NCI-H345 (cell line): ENCODE measurements at places on chromosomes 1 and 21.
A peak's percentile ranks its signal among the peaks of the same experiment; 100 is the strongest.

DNA sequence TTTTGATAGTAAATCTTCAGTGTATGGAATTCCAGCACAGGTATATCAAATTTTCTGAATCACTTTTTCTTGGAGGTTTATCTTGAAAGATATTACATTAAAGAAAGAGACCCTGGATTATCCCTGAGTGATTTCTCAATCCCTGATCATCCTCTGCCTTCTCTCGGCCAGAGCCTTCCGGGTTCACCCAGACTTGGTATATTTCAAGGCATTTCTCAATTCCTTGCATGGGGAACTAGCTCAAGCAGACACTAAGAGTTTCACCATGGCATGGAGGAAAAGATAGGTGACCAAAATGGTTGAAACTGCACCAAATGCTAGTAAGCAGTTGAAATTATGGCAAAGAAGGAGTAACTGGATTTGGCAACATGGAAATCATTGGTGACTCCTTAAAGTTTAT, 5.7 kb downstream of the VAMP4 start:
- DNase-seq: no peak

GRCh38 chr1:113872219-113872935, 865 bp upstream of the PTPN22 start:
- no peak for DNase-seq

DNA sequence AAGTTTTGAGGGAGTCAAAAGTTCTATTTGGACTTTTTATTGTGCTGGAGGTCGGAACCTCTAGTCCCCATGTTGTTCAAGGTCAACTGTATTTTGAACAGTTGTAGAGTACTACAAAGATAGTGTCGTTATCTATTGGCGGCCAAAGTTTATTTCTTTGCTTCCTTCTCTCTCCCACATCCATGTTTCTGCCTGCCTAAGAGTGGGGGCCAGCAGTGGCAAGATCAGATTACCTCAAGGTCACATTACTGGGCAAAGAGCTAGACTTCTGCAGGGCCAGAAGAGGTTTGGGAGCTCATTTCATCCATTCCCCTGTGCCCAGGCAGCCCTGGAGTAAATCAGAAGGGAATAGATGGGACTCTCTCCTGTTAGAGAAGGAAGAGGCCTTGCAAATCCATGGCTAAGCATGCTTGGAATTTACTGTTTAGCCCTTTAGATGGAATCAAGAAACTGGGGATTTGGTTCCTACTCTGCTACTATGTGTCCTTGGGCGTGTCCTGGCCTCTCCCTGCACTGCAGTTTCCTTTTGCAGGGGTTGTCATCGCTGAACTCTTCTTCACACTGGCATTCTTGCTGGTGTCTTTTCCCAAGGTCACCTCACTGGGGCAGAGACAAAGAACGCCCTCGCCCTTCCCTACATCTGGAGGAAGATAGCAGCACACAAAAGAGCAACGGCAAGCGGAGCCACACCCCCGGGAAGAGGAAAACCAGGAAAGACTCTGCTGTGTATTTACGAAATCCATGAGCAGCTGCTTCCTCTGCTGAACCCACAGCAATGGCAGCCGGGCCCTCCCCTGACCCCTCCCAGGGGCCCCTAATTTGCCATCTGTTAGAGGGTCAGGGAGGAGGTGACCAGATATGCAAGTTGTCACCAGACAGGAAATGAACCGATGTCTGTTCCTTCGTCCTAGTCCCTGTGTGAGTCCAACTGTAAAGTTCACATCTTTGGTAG, 73.3 kb downstream of the PLPP3 start:
- no peak for DNase-seq

- no peak for DNase-seq
These were observed 48.2 kb upstream of the TNFSF4 start for GRCh38 chr1:173255214-173255813.

- no peak for DNase-seq
These were observed 94.0 kb upstream of the RAB3GAP2 start for GRCh38 chr1:220366269-220366668.

GRCh38 chr1:3459051-3459908, 4.8 kb downstream of the ARHGEF16 start:
- DNase-seq: no peak

DNA sequence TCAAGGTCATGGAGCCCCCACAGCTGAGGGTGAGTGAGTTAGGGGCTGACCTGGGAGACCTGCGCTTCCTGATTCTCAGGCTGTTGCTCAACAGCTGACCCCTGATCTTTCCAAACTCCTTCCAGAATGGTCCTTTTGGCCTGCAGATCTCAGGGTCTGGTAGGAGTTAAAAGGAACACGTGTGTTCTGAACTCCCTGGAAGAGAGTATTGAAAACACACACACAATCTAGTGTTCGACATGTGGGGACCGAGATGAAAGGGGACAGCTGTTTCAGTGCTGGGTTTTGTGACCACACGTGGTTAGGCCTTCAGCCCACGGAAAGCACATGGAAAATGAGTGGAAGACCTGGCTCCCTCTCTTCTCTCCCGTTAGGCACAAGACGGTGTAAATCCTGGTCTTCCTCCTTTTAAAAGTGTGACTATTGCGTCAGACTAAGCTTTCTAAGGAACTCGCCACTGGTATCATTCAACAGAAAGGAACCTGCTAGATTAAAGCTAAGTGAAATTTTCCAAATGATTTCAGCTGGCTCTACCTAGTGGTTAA, 49.6 kb downstream of the RUNX1 start:
- no peak for DNase-seq

GRCh38 chr1:162882248-162882674, 21.3 kb upstream of the CCDC190 start:
- DNase-seq: no peak

- DNase-seq: no peak
These were observed 630 bp upstream of the LHX9 start for GRCh38 chr1:197916500-197916983.

DNA sequence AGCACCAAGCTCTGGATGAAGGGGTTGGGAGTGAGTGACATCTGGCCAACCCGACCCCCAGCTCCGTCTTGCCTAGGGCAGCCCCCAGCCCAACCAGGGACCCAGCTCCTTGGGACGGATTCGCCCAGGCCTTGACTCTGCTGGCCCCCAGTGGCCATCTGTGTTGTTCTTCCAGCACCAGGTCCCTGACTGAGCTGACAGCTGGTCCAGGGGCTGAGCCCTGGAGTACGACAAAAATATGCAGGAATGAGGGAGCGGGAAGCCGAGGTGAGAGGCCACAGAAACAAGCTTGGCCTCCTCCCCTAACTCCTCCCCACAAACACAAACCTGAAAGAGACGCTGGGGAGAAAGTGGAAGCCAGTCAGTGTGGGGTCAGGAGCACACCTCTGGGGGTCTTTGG, 55.0 kb upstream of the PAX7 start:
- DNase-seq: peak; percentile 1

- no peak for DNase-seq
These were observed 5.8 kb downstream of the LRRC8D start for GRCh38 chr1:89826594-89826993.

DNA sequence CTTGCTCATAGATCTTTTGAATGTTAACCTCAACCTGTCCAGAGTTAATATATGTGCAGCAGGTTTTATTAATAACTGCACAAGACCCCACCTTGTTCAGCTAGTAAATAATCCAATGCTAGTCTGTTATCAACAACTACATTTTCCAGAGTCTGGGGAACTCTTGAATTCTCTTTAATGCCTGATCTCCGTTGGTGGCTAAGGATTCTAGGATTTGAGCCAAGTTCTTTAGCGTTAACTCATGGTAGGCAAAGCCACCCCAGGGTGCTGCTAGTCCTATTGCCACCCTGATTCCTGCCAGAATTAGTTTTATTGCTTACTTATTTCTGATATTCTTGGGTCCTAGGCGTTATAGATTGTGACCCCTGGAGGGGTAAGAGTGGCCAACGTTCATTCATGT, 12.8 kb downstream of the BACE2 start:
- peak; percentile 34 for DNase-seq

GRCh38 chr21:42664614-42665013, 11.2 kb downstream of the PDE9A start:
- DNase-seq: no peak

DNA sequence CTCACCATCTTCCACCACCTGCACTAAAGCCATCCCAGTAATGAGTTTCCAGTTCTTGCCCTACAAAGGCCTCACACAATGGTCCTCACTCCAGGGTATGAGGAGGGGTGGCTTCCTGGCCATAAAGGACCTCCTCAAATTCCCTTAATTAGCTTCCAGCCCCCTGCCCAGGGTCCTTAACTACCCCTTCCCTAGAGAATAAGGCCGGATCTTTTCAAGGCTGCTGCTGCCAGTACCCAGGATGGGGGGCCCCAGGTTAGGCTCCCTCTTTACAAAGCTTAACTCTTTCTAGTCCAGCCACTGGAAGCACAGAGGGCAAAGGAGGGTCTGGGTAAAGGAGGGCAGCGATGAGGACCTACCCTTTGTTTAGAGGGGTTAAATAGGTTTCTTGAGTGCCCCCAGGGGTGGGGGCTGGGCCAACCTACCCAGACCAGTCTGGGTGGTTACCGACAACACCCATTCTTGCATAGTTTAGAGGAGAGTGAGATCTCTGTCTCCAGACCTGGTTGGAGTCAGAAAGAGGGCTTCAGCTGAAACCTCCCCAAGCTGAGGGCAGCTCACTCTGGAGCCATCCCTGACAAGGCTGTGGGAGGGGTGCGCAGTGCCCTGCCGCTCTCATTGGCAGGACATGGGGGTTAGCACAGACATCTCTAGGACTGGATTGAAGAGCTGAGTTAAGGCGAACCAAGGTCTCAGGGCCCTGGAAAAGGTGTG, 7.1 kb downstream of the BLACAT1 start:
- DNase-seq: no peak

GRCh38 chr21:34593423-34593822, 21.5 kb downstream of the RCAN1 start:
- DNase-seq: peak; percentile 95

GRCh38 chr1:41953291-41953690, 34.6 kb upstream of the HIVEP3 start:
- no peak for DNase-seq

DNA sequence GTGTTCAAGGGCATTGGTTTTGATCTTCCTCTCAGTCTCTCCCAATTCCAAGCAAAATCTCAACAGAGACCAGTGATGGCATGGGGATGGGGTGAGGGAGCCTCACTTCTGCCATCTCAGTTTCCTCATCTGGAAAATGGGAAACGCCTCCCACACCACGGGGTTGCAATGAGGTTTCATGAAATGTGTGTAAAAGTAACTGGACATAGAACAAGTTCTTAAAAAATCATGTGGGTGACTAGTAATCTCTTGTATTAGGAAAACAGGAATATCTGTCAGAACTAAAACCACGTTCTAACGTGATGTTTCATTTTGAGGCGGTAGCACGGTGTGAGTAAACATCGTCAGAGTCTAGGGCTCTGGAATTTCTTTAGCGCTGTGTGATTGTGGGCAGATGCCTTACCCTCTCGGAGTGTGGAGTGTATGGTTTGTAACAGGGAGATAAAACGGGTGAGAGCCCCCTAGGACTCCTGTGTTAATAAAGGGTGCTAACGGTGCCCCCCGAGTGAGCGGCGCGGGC, 55.5 kb upstream of the DNAJC6 start:
- no peak for DNase-seq

GRCh38 chr1:4931486-4931885, 277.1 kb downstream of the AJAP1 start:
- DNase-seq: no peak

DNA sequence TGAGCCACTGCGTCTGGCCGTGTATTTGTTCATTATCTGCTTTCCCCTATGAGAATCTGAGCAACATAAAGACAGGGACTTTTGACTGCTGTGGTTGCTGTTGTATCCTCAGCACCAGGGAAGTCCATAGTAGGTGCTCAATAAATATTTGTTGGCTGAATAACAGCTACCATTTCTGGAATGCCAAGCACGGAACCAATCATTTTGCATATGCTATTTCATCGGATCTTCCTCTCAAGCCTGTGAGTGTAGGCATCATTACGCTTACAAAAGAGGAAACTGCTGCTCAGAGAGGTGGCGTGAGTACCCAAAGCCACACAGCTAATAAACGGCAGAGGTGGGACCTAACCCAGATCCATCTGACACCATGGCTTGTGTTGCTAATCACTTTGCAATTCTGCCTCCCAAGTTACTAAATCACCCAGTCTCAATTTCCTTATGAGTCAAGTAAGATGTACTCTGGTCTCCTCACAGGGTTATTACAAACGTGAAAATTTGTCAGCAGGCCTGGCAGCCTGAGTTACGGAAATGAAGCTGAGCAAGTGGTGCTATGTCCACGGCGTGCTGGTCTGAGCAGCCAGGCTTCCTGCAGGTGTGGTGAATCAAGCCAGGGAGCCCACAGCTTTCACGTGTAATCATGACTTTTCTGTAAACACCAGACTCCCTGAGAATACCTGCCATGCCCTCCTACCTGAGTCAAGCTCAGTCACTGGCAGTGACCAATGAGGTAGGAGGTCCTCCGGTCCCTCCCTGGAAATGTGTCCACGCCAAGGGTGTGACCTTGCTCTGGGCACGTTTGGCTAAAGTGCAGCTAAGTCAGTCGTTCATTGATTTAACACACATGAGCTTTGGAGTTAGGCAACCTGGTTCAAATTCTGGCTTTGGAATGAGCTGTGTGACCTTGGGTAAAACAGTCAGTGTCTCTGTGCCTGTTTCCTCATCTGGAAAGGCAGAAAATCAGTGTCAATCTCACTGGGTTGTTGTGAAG, 4.8 kb upstream of the RHCE start:
- DNase-seq: no peak

GRCh38 chr1:63448731-63449246, 74.2 kb downstream of the ITGB3BP start:
- DNase-seq: no peak

- DNase-seq: no peak
These were observed 1.5 kb downstream of the MED8 start for GRCh38 chr1:43387976-43388599.

GRCh38 chr1:205677167-205677566, 3.1 kb downstream of the SLC45A3 start:
- DNase-seq: no peak

- no peak for DNase-seq
These were observed 55.5 kb downstream of the PLA2G4A start for GRCh38 chr1:186884251-186884650.

DNA sequence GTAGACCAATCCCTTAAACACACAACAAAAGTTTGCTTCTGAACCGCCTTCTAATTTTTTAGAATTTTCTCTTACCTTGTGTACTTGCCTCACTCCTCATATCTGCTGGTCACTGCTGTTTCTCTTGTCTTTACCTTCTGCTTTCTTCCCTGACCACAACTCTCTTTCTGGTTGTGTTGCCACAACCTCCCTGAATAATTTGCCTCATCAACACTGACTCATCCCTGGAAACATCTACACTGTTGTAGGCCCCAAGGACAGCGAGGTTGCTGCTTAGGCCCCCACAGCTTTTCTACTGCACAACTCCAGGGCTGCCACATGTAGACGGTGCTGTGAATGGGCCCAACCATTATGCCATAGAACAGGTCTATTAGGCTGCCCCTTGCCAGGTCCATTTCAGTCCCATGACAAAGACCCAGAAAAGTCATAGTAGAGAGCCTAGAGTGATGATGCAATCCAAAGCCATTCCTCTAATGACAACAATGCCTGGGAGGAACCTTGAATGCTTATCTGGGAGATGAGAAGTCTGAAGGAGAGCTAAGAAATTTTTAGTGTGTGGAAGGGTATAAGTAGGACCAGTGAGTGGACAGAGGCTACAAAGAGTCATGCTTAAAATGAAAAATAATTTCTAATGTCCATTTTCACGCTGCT, 36.6 kb upstream of the LCE5A start:
- DNase-seq: no peak
